ENCODE measurements at places on chromosomes 3 and 15.

- DNase-seq, result no peak
Observed at GRCh38 chr3:137962251-137962650, 47.7 kb upstream of the CLDN18 start.

GRCh38 chr3:48356419-48356818 is 15.6 kb upstream of the FBXW12 start:
- DNase-seq, result no peak

DNA sequence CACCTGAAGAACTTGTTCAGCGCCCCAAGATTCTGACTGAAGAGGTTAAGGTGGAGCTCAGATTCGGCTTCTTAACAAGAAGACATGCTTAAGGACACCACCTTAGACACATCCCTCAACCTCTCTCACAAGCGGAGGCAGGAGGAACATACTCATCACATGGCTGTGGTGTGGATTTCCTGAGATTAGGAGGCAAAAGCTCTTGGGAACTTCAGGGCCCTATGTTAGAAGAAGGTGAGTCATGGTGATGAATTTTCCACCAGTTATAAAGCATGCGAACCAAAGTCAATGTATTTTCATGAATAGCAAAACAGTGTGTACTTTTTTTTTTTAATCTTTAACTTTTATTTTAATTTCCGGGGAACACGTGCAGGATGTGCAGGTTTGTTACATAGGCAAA is 212.2 kb upstream of the SUCLG2 start:
- no peak for DNase-seq

DNA sequence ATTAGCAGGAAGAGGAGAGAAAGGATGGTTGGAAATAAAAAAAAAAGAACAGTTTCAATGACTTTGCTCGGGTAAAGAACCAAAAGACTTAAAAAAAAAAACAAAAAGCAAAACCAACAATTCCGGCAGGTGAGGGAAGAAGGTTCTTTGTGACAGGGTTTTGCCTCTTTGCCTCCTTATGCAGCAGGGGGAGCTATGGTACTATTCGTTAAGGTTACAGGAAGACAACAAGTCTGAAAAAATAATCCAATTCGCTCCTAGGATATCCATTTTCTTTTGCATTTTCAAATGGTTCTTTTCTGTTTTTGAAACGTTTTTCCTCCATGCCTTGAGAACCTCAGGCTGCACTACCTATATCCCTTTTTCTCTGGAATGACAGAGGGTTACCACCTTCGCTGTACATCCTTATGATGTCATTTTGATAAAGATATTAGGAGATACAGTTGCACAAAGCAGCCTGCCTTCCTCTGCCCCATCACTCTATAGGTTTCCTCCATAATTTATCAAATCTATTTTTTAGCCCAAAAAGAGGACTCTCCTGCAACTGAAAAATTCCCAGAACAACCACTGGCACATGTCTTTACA is 55.0 kb downstream of the CFAP20DC start:
- no peak for DNase-seq

- DNase-seq, result no peak
Observed at GRCh38 chr15:100348578-100348977, 6.8 kb upstream of the ADAMTS17 start.

DNA sequence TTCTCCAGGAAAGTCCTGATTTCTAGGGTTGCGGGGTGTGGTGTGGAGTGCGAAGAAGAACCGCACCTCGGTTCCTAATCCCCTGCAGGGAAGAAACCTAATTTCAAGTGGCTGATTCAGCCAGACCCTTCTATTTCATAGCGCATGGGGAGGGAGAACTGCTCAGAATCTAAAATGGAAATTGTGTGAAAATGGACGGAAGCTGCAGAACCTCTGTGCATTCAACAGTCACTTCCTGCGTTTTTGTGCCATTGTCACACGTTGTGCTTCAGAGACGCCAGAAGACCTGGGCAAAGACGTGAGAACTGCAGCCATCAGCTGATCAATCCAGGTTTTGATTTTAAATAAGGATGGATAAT is 1.2 kb downstream of the SIDT1 start:
- no peak for DNase-seq

- DNase-seq, result no peak
Observed at GRCh38 chr3:105752791-105753415, 115.9 kb downstream of the CBLB start.

- no peak for DNase-seq
Observed at GRCh38 chr15:57548835-57549234, 42.9 kb upstream of the MYZAP start.

DNA sequence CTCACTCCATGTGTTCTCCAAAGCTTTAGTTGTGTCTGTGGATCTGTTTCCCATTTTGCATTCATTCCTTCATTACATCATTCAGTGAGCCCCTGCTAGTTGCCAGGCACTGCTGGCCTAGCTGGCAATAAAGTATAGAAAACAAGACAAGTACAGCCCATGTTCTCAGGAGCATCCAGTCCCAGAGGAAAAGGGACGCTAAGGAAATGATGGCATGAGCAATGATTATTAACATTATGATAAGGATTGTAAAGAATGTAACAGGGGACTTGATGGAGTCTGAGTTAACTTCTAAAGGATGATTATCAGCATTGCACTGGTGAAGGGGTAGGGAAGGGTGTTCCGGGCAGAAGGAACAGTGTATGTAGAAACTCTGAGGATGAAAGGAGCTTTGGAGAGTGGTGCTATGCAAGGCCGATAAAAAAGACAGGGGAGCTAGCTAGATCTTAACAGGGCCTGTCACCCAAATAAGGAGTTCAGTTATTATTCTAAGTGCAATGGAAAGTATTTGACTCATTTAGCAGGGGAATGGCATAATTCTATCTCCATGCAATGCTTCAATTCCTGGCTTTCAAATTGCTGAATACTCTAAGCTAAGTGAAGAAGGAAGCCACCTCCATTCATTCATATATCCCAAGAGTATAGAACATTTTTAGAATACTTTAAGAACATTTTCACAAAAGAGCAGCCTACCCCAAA is 258.2 kb upstream of the STT3B start:
- DNase-seq, result no peak

- no peak for DNase-seq
Observed at GRCh38 chr3:28326458-28326926, 22.0 kb upstream of the ZCWPW2 start.

DNA sequence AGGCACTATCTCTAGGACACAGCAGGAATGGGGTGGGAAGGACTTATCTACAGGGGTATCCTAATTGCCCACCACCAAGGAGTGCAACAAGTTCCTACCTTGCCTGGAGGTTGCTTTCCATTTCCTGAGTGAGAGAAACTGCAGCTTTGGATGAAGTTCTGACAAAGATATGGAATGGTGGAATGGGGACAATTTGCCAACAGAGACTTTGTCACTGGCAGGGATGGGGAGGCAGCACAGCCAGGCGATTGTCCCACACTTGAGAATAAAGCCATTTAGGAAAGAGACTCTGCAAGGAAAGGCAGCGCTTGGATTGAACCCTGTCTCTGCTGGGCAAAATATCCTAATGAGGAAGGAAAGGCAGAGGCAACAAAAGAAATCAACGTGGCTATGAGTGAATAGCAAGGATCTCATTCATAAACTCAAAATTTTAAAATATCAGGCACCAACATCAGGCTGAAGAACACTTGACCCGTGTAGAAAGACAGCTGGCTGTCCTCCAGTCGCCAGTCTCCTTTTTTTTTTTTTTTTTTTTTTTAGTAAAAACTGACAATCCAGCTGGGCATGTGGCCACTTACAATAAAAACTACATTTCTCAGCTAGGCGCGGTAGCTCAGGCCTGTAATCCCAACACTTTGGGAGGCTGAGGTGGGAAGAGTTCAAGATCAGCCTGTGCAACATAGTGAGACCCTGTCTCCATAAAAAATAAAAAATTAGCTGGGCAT is 31.6 kb upstream of the PDE8A start:
- DNase-seq, result no peak

GRCh38 chr3:121992601-121993560 is 29.2 kb downstream of the ILDR1 start:
- DNase-seq, result no peak

- DNase-seq, result no peak
Observed at GRCh38 chr15:65110676-65111292, 4.2 kb downstream of the UBAP1L start.

DNA sequence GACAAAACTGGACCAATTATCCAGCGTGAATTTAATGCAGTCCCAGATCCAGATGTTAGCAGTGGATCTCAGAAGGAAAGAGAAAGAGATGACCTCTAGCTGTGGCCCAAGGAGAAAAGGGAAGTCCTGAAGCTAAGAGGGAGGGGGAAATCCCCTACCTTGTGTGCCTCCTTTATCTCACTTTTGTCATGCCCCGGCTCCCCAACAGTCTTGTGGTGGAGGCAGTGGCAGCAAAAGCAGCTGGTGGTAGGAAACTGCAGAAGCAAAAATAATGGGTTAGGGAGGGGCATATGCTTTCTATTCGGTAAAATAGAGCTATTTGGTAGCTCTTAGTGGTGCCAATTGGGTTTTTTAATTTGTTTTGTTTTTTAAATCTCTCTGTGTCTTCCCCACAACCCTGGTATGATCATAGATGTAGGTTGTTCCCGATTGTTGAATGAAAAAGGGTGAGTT is 56.5 kb downstream of the MCTP2 start:
- no peak for DNase-seq

DNA sequence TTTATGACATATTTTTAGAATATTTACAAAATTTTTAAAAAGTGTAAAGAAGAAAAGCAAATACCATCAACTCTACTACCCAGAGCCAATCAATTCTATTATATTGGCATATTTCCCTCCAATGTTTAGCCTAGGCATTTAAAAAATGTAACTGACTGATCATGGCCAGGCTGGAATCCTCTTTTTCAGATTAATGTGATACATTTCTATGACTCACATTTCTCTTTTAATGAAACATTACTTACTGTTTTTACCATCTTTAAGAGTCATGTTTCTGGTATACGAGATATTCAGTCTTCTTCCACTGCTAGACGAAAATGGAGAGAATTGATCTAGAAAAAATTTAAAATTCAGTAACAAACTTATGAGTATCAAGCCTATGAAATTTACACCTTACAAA is 53.4 kb upstream of the DCUN1D1 start:
- no peak for DNase-seq

GRCh38 chr3:51057121-51057520 is 328.0 kb upstream of the MANF start:
- no peak for DNase-seq

GRCh38 chr3:112134335-112135124 is 1.5 kb upstream of the GCSAM start:
- DNase-seq, result no peak

DNA sequence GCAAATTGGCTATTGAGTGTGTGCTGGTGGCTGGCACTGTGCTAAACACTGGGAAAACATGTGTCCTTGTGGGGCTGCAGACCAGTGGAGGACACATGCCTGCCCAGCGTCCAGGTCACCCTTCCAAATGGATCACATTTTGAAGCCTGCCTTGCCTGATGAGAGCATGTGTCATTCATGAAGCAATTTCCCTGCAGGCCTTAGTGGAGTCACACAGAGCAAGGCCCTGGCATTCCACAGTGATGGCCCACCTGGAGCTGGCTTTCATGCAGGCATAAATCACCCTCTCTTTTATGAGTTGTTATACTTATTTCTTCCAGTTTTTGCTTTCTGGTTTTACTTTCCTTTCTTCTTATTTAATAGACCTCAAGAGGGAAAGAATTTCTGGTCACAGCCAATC is 219.5 kb downstream of the EPHB1 start:
- DNase-seq, result no peak

DNA sequence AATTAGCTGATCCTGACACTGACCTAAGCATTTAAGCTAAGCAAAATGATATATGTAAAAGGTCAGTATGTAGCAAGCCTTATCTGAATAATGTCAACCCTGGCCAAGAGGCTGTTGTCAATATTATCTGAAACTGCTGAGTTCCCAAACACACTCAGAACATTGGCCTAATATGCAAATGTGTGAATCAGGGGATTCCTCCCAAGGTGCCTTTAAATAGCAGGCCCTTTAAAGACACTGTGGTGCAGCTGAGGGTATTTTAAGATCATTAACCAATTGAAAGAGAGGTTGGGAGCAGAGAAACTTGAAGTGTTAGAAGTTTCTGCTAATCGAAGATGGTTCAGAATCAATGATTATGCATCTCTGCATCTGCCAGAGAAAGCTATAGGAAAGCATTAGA is 207.0 kb downstream of the NTRK3 start:
- no peak for DNase-seq

DNA sequence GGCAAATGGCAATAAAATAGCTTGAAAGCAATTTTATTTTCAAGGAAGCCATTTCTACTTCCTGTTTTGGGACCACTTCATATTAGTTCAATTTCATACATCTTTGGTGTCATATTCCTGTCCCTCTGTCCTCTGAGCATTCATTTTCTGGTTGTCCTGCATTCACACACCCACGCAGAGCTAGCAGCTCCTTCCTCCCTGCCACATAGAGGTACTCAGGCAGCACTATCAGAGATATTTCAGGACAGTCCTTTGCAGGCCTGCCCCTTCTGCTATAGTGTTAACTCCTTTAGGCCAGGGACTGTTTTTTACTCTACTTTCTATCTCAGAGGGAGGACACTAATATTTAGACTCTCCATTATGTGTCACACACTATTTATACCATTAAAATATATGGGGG is 132.0 kb downstream of the ECT2 start:
- no peak for DNase-seq

DNA sequence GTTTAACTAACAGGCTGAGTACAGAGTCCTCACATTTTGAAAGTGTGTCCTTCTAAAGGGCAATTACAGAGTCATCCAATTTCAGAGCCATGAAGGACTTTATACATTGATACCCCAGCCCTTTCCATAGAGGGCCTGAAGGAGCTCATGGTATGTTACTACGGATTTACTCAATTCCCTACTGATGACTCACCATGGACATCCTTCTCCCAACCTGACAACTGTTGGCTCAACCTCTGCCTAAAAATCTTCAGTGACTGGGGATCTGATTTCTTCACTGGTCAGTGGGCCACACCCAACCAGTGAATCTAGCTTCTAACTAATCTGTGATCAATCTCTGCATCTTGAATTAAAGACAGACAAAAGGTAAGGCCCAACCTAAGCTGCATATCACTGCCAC is 963.4 kb upstream of the CFAP20DC start:
- no peak for DNase-seq

DNA sequence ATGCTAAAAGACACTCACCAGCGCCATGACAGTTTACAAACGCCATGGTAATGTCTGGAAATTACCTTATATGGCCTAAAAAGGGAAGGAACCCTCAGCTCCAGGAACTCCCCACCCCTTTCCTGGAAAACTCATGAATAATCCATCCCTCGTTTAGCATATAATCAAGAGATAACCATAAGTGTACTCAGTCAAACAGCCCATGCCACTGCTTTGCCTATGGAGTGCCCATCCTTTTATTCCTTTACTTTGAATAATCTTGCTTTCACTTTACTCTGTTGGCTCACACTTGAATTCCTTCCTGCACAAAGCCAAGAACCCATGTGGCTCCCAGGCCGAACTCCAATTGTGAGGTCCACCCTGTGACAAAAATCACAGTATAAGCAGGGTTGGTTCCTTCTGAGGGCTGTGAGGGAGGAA is 19.1 kb upstream of the FSTL1 start:
- no peak for DNase-seq

DNA sequence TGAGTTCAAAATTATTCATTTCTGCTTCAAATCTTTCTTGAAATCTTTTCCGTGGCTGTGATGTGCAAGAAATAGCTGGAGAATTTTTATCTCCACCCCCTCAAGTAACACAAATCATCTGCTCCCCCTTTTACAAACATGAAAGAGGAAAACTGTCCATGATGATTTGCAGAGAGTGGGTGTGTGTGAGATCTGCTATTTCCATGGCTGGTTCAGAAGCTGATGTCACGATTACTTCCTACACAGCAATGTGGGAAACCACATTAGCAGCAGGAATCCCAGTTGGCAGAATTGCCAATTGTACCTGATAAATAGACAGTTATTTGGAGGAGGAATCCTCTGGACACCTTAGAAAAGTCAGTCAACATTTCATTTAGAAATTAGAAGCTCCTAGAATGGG is 75.2 kb upstream of the GRM7 start:
- no peak for DNase-seq
